ENCODE measurements at places on chromosomes 13 and 19.

DNA sequence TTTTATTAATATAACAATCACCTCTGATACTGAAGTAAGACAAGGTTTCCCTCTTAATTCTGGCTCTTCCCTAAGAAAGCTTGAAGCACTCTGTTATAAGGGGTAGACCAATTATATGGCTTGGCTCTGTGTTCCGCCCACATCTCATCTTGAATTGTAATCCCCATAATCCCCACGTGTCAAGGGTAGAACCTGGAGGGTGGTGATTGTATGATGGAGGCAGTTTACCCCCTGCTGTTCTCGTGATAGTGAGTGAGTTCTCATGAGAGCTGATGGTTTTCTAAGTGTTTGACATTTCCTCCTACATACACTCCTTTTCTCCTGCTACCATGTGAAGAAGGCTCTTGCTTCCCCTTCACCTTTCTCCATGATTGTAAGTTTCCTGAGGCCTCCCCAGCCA, 363.8 kb upstream of the PCDH20 start:
- DNase-seq, result no peak

GRCh38 chr13:113148940-113149503, 9.4 kb upstream of the PROZ start:
- no peak for DNase-seq

DNA sequence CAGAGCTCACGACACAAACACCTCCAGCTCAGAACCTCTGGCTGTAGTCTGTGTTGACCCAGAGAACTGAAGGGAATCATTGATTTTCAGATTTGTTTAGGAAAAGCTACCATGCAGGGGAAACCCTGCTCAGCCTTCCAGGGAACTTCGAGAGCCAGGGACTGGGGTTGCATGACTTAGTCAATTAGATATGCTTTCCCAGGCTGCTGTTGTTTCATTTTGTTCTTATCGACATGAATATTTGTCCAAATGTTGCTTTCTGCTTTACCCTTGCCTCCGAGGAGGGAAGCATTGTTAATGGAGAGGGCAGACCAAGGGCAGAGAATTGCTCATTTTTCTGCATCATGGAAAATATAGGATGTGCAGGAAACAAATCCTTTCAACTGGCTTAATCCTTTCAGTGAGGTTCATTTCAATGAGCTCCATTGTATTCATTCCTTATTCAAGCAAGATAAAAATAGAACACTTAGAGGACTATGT, 82.5 kb downstream of the KLF5 start:
- DNase-seq, result no peak

- DNase-seq, result no peak
Measured at GRCh38 chr13:40445557-40445990, 220.9 kb downstream of the FOXO1 start.

DNA sequence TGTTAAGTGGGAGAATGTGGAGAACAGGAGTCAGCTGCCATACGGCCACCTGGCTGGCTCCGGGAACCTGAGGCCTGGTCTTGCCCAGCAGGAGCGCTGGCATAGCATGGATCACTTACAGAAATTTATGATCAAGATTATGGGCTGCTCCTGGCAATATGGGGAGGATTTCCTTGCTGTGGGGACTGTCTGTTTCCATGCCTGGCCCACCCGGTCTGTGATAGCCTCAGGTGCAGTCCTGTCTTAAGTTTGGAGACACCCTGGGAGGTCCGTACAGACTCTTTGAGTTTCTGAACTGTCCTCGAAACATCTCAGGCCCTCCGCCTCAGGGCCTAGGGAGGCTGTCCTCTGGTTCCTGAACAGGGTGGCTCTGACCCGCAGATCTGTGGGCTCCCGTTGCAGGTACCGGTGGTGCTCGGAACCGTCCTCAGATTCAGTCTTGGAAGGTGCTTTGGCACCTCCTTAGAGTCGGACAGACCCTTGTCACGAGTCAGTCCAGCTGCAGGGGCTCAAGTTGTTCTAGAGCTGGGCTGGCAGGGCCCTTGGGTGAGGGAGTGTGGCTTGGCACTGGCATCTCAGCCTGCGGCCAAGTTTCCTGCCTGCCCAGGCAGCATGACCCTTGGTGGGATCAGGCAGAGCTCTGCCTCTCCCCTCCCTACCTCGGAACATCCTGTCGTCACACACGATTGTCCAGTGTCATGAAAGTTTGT, 4.9 kb downstream of the TFDP1 start:
- DNase-seq, result no peak

GRCh38 chr19:51158474-51159129, 16.5 kb downstream of the SIGLEC7 start:
- DNase-seq, result no peak

DNA sequence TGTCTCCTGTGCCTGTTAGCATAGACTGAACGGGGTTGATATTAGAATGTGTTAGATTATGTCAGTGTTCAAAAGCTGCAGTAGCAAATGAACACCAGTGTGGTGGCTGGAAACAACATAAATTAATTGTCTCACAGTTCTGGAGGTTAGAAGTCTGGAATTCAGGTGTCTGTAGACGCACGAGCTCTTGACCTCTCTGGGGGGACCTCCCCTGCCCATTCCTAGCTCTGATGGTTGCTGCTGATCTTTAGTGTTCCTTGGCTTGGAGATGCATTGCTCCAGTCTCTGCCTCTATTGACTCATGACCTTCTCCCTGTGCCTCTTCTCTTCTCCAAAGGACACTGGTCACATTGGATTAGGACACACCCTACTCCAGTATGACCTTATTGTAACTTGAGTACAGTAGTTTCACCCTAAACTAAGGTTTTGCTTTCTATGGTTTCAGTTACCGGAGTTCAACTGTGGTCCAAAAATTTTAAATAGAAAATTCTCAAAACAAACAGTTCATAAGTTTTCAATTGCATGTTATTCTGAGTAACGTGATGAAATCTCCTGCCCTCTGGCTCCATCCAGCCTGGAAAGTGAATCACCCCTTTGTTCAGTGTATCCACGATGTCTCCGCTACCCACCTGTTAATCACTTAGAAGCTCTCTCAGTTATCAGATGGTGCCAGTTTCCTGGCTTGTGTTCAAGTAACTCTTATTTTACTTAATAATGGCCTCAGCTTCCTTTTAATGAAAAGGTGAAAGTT, 273.2 kb downstream of the MYO16 start:
- DNase-seq, result no peak

DNA sequence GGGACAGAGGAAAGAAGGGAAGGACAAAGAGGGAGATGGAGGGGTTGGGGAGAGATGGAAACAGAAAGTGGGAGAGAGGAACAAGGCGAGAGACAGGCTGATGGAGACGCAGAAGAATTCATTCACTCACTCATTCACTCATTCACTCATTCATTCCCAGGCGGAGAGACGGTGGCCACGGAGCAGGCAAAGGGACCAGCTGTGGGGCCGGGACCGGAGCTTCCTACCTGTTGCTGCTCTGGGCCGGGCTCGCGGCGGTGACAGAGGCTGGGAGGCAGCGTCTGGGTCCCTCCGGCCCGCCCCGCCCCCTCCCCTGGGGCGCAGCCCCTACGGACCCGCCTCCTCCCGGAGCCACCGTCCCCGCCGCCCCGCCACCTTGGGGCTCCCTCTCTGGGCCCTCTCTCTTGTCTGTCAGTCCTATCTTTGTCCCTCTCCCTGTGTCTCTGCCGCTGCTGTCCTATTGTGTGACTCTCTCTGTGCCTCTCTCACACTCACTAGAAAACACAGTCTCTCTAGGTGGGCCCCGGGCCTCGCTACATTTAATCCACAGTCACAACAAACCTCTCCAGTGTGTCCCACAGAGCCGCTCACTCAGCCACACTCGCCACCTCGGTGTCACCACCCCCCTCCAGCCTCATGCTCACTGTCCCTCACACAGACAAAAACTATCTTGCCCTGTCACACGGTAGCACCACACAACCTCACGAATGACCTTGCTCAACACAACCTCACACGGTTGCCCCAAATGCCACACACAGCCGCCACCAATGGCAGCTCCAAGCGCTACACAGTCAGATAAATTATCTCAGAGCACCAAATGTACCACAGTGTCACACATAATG, at the start of gene GNG8:
Gene GNG8, minus strand, starts transcription at position 283 of the 842 bp plus-strand sequence. CDS start 1,520 bp downstream, outside the sequence.
- DNase-seq, result no peak
